ENCODE measurements at places on chromosomes 4 and X. TPM values are rescaled to one million over a fixed set of nuclear protein-coding genes. Genes with fewer than 3 reads are reported as not detected.

DNA sequence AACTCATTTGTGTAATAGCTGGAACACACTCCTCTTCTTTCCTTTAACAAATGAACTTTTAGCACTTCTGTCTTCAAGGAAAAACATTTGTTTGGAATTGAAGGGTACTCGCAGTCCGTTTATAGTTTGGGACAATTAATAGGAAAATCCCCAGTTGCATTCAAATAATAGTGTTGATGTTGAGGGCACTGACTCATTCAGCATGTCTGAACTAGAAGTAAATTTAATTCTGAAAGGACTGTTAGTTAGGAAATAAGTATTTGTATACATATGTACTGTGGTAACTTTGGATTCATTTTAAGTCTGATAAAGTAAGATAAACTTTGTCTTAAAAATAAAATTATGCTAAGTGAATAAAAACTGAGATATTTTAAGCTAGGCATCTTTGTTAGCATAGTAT, 27.2 kb downstream of the FAM199X start:
- no peak for DNase-seq

- no peak for DNase-seq
Observed at GRCh38 chr4:76426272-76426671, 5.3 kb upstream of the CCDC158 start.

The CCDC120 gene
- polyA plus RNA-seq = 4.2 TPM

DNA sequence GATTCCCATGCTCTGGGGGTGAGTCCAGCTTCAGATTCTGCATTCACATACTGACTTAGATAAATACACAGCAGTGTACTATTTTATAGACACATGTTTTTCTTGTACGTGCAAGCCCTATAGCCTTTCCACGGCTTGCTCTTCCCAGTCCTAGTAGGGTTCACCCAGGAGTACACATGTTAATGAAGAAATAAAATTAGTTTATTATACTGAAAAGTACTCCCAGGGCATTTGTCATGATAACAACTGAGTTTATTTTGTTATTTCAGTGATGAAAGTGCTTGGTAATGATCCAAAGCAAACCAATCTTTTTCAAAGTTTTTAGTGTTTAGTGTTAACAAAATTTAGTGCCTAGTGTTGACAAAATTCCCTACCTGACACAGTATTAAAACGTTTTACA, 21.3 kb downstream of the MAPK10 start:
- no peak for DNase-seq

DNA sequence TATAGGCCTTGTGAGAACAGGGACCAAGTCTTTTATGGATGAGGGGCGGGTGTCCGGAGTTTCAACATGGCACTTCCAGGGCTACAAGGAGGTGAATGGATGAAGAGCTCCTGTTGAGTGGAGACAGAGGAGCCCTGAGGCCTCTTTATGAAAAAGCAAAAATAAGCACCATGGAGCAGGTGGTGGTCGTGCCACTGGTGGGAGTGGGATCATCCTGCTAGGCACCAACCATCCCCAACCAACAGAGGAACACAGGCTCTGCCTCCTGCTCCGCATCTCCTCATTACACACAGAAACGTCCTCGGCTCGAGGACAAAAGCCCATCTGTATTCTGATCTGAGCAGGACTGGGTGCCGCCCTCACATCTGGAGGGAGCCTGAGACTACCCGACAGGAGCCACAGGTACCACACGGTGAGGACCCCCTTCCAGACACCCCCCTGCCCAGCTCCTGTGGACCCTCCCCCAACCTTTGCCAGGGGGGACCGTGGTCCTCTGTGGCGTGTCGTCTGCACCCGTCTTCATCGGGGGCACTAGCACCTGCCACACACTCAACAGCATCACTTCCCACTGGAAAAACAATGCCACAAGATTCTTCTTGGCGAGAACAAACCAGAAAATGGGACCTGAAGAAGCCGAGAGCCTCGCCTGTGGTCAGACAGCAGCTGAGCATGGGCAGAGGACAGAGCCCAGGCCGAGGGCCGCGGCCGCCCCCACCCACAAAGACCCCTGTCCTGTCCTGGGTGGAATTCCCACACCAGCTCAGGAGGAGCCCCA, 3.9 kb upstream of the PDE6B start:
- no peak for DNase-seq

GRCh38 chr4:85500110-85500867, 25.3 kb downstream of the ARHGAP24 start:
- no peak for DNase-seq

DNA sequence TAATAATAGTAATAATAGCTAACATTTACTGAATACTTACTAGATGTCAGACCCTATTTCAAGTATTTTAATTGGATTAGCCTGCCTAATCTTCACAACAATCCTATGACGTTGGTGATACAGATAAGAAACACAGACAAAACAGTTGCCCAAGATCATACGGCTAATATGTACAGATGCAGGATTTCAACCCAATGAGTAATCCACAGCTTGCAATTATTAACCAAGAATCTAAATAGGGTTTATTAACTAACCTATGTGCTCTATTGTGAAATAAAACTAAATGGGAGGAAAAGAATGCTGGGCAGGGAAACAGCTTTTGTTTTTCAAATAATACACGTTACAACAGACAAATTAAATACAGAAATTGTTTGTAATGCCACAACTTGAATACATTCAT, 23.4 kb downstream of the FBXO8 start:
- no peak for DNase-seq

The ZNF827 gene
- 17.5 TPM for polyA plus RNA-seq

GRCh38 chr4:61194571-61194970, 5.6 kb upstream of the ADGRL3 start:
- no peak for DNase-seq

GRCh38 chrX:154325541-154325940, 29.9 kb downstream of the TKTL1 start:
- no peak for DNase-seq

The BCLAF3 gene
- 8.1 TPM for polyA plus RNA-seq

GRCh38 chr4:19905024-19905423, 346.7 kb upstream of the SLIT2 start:
- DNase-seq = no peak

The ARHGAP36 gene
- polyA plus RNA-seq = 520 TPM

DNA sequence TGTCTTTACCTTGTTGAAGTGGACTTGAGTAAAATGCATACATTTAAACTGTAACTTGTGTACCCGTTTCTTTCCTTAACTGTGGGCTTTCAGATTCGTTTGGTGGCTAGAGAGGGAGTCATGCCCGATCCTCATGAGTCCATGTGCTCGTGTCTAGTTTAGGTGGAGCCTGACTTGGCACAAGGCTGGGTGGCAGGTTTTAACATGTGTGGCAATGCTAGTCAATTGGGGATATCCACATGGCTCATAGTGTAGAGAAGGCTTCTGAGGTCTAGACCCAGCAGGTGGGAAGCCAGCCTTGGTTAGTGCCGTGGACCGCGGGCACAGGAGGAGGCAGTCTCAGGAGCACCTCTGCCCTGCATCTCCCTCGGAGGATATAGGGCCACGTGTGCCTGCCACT, 48.5 kb upstream of the CLCN4 start:
- no peak for DNase-seq

DNA sequence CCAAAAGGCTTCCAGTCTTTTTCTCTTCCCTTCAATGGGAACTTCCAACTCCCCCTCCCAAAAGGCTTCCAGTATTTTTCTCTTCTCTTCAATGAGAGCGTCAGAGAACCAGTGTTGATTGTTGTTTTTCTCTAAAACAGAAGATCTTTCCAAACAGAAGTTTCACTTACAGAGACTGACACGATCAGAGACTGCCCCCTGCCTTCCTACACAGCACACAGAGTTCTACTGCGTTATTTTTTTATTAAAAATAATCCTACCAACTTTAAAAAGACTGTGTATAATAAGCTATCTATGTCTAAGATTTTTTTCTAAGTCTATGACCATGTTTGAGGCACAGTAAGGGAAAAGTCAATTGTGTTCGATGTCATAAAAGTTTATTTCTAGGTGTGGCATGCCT, 3.5 kb upstream of the HTR2C start:
- DNase-seq = no peak

- DNase-seq = no peak
Observed at GRCh38 chrX:10457092-10457491, 163.3 kb downstream of the MID1 start.

The PAGE4 gene
- not detected for polyA plus RNA-seq

The TMEM271 gene
- not detected for polyA plus RNA-seq

DNA sequence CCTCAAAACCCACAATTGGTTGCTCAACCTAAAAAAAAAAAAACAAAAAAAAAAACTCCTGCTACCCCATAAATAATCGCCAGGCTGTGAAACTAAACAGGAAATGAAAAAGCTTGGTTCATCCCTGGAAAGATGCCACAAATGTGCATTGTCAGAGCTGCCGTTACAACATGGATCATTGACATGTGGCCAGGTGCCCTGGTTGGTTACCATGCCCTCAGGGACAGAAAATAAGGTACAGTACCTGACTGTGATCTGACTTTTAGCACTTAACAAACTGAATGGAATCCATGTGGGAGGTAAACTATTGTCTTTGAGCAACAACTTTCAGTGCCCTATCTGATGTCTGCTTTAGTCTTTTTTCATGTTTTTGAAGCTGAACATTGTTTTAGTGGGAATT, 118.0 kb upstream of the RPL34 start:
- no peak for DNase-seq

DNA sequence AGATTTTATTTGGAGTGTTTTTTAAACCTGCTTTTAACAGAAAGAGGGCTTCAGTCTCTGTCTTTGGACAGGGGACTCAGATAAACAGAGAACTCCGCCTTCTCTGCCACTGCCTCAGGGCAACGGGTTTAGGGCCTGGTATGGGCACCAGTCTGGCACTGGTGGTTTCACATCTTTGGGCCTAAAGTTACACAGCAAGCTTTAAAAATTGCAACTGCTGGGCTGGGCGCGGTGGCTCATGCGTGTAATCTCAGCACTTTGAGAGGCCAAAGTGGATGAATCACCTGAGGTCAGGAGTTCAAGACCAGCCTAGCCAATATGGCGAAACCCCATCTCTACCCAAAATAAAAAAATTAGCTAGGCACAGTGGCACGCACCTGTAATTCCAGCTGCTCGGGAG, 10.3 kb upstream of the NAT8L start:
- DNase-seq = no peak

- no peak for DNase-seq
Observed at GRCh38 chr4:141036786-141037185, 96.5 kb downstream of the RNF150 start.

GRCh38 chrX:12802741-12803140, 11.5 kb downstream of the PRPS2 start:
- DNase-seq = no peak

GRCh38 chrX:465418-466215, 78.9 kb upstream of the PPP2R3B start:
- DNase-seq = no peak

The STIM2 gene
- polyA plus RNA-seq = 46.6 TPM

GRCh38 chr4:6339818-6340445, 70.3 kb downstream of the WFS1 start:
- DNase-seq = no peak

The XPNPEP2 gene
- 3.6 TPM for polyA plus RNA-seq

The NSG1 gene
- 0.92 TPM for polyA plus RNA-seq

DNA sequence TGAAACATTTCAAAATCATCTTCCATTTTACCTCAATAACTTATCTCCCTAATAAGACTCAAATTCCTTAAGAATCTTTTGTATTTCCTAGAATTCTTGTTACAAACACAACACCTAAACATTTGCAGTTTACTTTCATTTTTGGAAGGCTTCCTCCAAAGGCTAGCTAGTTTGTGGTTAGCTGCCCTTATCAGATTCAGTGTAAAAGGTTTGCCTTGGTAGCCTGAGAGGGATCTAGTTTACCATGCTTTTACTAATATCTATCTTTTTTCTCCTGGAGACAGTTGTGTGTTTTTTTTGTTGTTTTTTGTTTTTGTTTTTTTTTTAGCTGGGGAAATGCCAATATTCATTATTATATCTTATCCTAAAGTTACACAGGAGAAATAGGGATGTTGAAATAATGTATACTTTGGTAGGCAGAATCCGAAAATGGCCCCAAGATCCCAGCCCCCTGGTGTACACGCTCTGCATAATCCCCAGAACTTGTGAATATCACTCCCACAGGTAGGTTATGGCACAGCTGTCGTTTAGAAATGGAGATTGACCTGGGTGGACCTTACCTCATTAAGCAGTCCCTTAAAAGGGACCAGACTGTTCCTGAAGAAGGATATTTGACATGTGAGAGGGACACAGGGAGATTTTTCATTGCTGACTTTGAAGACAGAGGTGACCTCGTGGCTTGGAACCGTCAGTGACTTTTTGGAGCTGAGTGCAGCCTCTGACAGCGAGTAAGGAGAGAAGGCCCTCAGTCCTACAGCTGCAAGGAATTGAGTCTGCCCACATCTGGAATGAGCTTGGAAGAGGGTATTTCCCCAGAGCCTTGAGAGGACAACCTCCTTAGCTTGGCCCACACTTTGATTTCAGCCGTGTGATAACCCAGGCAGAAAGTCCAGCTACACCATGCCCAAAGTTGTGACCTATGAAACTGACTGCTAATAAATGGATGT, 33.4 kb downstream of the SEPTIN11 start:
- DNase-seq = no peak

- DNase-seq = no peak
Observed at GRCh38 chrX:40095583-40096394, 2.0 kb downstream of the BCOR start.

- no peak for DNase-seq
Observed at GRCh38 chrX:41406201-41406600, 40.9 kb upstream of the NYX start.

- DNase-seq = no peak
Observed at GRCh38 chrX:57329008-57329407, 42.5 kb downstream of the FAAH2 start.

DNA sequence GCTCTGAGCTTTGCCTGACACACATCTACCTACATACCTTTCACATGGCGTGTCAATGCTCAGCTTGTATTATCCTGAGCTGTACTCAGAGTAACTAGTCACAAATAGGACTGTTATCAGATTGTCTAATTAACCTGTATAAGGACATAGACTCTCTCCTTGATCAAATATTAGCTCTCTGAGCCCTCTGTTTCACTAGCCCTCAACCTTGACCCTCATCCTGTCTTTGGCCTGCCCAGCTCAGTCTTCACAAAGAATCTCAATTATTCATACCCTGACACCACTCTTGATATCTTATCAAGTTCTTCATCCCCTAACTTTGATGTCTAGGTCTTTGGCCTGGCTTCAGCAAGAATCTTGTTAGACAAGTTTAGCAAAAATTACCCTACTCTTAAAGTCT, 320.7 kb upstream of the PCDH7 start:
- no peak for DNase-seq

GRCh38 chr4:142341268-142341667, 504.8 kb downstream of the INPP4B start:
- DNase-seq = no peak

GRCh38 chrX:94256396-94256795, 582.4 kb downstream of the FAM133A start:
- no peak for DNase-seq

GRCh38 chr4:82818664-82819662, 20.4 kb upstream of the SCD5 start:
- DNase-seq = no peak

Measured in forelimb muscle (tissue), 1 donor.